Dorsolateral prefrontal cortex (tissue), 122 donors: ENCODE measurements at places on chromosomes 7 and 10. TPM values are rescaled to one million over a fixed set of nuclear protein-coding genes. Genes with fewer than 3 reads are reported as not detected.

- DNase-seq = no peak
These were observed 3.8 kb upstream of the STN1 start for GRCh38 chr10:103921750-103922195.

GRCh38 chr7:157979636-157980340 is 607.8 kb downstream of the PTPRN2 start:
- no peak for DNase-seq

DNA sequence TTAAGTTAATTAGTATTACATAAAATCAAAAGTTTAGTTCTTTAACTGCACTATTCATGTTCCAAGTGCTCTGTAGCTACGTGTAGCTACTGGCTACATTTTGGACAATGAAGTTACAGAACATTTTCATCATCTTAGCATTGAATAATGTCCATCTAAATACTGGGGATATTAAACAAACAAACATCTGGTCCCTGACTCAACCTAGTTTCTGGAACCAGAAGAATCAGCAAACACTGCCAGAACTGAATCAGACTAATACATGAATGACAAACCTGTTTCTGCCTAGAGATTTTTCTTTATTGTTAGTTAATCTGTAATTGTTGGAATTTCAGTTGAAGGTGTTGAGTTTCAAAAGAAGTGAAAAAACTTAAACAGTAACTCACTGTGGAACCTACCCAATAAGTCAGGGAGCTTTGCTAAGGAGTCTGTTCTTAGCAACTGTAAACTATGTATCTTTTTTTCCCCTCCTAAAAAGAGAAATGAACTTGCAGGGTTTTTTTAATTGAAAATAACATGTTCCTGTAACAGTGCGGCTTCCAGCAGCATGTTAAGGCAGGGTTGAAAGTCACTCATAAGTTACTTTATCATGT is 58.3 kb downstream of the CDK13 start:
- no peak for DNase-seq

DNA sequence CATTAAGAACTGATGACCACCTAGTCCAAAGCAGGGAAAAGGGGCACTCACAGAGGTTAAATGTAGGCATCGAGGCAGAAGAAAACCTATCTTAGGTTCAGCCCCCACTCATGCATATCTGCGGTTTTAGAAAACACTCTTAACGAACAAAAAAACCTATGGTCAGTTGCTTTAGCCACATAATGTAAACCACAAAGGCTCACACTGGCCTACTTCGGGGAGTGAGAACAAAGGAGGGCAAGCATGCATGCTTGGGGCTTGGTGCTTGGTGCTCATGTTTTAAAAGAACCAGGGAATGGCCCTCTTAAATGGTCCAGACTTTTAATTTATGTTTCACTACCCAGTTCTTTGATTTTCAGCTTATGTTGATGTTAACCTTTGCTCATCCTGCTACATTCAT is 14.2 kb downstream of the INSYN2A start:
- DNase-seq = no peak

DNA sequence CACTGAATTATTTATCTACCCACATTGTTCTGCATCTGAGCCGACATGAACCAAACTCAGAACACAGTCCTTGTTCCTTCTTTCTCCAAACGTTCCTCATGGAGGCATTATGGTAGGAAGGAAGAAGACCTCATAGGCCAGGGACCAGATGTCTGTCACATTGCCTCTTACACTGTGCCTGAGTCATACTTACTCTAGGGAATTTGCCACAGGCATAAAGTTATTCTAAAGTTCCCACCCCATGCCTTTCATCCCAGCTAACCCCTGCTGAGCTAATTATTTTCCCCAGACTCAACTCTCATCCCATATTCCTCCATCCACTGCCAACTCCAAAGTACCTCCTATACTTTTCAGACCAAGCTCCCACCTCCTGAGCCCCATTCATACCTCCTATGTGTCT is 21.2 kb downstream of the MAT1A start:
- no peak for DNase-seq

GRCh38 chr10:67697724-67698131 is 1.7 kb upstream of the CTNNA3 start:
- no peak for DNase-seq

DNA sequence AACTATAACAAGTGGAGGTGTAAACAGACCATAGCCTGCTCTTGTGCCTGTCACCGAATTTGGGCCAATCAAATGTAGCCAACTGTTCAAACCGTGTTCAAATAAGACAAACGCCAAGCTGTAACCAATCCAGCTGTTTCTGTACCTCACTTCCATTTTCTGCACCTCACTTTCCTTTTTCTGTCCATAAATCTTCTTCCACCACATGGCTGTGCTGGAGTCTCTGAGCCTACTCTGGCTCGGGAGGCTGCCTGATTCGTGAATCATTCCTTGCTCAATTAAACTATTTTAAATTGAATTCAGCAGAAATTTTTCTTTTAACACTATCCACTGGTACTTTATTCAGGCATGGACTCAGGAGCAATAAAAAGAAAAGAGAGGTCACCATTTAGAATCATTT is 29.9 kb upstream of the COL1A2 start:
- no peak for DNase-seq

DNA sequence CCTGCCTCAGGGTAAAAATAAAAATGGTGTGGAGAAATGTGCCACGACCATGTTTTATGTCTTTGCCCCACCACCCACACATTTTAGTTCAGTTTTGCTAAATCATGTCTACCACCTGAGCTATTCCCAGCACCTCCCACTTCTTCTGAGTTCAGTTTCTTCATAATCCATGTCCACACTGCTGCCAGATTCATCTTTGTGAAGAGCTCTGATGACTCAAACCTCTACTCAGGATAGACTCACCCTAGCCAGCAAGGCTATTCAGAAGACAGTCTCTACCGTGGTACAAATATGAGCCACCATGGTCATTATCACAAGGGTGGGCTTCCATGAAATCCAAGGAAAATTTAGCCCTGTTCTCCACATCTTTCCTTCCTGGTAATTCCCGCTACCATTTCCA is 231.1 kb upstream of the PRKCQ start:
- no peak for DNase-seq

DNA sequence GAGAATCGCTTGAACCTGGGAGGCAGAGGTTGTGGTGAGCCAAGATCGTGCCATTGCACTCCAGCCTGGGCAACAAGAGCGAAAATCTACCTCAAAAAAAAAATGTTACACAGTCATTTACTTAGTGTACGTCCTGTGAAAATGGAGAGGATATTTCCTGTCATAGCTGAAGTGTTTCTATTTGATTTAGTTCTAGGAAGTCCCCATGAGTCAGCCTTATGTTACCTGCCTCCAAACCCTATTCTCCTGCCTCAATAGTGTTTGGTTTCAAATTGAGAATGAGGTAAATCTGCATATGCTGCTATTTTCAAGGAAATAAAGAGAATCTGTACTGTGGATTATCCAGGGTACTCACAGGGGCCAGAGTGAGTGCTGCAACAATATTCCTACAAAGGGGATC is 1284.5 kb upstream of the AUTS2 start:
- DNase-seq = no peak

DNA sequence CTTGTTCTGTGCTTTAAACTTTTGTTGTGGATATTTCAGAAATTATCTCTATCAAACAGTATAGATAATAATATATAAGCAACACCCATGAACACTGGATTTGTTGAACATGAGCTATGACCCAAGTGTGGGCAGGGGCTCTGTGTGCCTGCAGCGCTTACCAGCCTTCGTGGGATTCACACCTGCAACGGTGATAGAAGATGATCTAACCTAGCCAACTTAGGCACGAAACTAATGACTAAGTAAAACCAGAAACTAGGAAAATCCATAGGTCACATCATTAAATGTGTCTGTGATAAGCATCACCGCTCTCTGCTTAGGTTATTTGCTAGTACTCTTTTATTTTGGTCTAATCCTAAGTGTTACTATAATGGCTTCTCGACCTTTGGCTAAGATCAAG is 18.0 kb downstream of the SPAG6 start:
- no peak for DNase-seq

- peak; percentile 68 for DNase-seq
These were observed 17.5 kb downstream of the ACTA2 start for GRCh38 chr10:88934900-88935672.

DNA sequence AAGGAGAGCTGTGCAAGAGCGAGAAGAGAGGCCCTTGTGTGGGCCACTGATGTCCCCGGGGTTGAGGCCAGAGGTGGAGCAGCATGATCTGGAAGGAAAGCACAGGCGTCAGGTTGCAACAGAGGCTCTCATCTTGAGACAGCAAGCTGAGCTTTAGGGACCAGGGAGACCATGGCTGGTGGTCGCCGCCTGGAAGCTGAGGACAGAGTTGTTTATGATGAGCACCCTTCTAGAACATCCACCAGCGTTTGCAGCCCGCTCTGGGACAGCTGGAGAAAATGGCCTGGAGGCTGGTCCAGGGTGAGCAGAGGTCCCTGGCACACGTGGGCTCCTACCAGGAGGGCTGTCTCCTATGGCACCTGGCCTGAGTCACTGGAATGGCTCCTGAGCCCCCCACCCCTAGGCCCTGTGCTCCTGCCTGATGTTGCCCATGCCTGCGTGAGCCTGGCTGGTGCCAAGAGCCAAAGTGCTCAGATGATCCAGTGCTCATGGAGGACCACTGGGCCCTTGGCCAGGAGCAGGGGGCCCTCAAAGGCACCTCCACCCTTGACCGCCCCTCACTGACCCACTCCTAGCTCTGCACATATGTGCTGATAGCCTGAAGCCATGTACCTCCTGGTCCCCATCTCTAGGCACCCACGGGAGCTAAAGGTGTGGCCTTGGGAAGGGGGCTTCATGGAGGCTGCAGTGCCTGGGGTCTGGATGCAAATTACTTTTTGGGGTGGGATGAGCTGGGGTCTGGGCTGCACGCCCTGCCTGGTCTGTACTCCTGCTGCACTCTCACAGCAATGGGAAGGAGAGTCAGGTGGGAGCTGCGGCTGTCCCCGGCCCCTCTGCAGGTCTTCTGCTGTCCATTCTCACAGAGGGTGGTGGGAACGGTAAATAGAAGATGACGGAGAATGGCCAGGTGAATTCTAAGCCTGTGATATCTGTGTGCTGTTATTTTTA is 40.1 kb upstream of the RET start:
- peak; percentile 23 for DNase-seq

DNA sequence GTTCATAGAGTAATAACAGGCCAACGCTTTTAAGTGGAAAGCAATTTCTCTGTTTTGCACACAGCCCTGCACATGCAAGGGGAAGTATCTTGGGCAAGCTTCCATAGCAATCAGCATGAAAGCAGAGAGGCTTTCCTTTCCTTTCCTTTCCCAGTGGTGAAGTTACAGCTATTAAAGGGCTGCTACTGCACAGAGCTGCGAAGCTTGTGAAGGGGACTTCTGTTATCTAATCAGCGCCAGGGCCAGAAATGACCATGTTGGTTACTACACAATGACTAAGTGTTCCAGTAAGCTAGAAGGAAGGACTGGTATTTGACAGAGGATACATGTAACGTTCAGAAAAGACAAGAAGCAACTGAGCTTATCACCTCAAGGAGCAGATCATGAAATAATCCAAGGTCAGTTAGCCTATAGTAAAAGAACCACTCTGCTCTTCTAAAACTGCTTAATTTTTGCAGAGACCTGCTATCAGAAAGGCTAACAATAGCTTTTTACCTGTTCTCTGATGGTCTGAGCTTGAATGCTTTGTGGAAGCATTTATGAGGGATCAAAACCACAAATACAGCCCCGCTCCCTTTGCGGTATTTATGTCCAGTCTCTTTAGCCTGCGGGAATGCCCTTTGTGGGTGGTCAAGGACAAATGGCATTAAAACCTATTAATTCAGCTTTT is 45.9 kb downstream of the SGMS1 start:
- no peak for DNase-seq

DNA sequence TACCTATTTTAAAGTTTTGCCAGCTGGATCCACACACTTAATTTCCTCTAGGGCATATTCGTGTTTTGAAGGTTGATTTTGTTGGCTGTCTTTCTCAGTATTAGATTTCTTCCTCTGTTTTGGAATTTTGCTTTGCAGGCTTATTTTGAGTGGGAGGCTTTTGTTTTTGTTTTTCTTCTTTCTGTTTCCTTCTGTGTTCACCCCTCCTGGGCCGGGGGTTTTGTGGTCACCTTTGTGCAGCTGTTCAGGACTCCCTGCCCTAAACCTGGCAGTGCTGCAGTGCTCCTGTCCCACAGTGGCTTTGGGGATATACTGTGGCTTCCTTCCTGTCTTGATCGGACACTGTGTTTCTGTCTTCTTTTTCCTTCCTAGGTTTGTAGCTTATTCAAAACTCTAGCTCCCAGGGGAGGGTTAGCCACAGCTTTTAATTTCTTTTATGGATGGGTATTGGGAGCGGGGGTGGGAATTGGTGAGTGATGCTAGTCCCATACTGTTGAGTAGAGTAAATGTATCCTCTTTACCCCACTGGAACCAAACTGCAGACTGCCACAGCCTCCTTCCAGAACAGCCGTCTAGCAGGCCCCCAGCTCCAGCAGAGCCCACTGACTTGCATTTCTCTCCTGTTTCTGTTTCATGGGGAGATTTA is 228.7 kb upstream of the FZD8 start:
- DNase-seq = no peak

Gene TOMM7
- 361 TPM for total RNA-seq

Gene ANKRD1
- total RNA-seq = not detected

Gene IDI2
- not detected for total RNA-seq

Gene FAM25C
- not detected for total RNA-seq

Gene EN2
- total RNA-seq = 0.33 TPM

Gene PIP
- total RNA-seq = not detected

Gene HOXA3
- not detected for total RNA-seq

Gene ADAM22
- 116 TPM for total RNA-seq

Gene TMEM270
- not detected for total RNA-seq

Gene HERPUD2
- 34.5 TPM for total RNA-seq

Gene CPA4
- not detected for total RNA-seq

Gene ANKRD2
- 0.43 TPM for total RNA-seq

Gene TMEM229A
- 8.0 TPM for total RNA-seq
